Testis (tissue), 5 donors: ENCODE measurements at places on chromosomes 7 and 10.

GRCh38 chr10:45407542-45407941 is 33.5 kb downstream of the ALOX5 start:
- DNase-seq, result no peak

GRCh38 chr7:10793995-10794775 is 179.5 kb upstream of the PHF14 start:
- DNase-seq, result no peak

DNA sequence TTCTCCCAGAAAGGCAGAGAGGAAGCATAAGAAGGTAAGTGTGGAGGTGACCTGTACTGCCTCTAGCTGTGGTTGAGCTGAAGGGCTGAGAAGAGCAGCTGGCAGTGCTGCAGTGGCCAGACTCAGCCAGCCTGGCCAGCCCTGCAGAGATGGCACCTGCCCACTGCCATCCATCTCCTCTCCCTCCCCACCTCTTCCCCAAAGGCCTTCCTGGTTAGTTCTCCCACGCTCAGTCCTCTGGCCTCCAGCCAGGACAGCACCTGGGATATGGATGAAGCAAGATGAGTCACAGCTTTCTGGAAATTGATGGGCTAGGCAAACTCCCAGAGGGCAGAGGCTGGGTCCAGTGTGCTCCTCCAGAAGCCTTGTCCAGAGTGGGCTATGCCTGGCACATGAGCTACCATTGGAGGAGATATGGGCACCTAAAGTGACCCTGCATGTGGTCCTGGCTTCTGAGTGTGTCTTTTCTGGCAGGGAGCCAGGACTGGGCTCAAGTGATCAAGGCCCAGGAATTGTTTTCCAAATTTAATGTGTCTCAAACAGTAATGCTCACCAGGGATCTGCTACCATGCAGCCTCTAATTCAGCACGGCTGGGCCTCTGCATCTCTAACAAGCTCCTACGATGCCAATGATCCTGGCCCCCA is 81.0 kb upstream of the CACUL1 start:
- no peak for DNase-seq

GRCh38 chr10:74194545-74194944 is 43.5 kb downstream of the ADK start:
- no peak for DNase-seq

DNA sequence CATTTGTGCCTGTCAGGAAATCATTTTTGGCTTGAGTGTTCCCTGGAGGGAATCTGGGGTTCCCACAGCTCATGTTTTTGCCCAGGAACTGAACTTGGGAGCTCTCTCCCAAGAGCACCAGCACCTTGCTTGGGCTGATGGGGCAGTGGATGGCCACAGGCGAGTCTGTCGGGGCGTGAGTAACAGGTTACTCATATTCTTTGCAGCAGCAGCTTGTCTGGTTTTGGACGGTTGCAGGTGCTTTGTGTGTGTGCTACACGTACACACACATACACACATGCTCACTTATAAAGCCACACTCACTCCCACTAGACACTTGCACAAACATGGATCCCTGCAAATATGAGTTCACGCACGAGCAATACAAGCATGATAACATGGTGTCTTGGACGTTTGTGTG is 2.9 kb upstream of the PALD1 start:
- DNase-seq, result no peak
